ENCODE measurements at places on chromosomes 2 and 18. TPM values are rescaled to one million over a fixed set of nuclear protein-coding genes. Genes with fewer than 3 reads are reported as not detected.

Gene ADCYAP1
- not detected for total RNA-seq

Gene ZRANB3
- 6.4 TPM for total RNA-seq

Gene SLC4A5
- total RNA-seq = under 0.01 TPM

Gene PSME4
- total RNA-seq = 26.8 TPM

Gene IL1F10
- not detected for total RNA-seq

Gene MATN3
- total RNA-seq = 2.3 TPM

Gene EVA1A
- 16.2 TPM for total RNA-seq

Gene DUSP11
- total RNA-seq = 24.9 TPM

Gene PHOSPHO2
- total RNA-seq = 3.9 TPM

Gene ATOH8
- 19.0 TPM for total RNA-seq

Gene IDH1
- total RNA-seq = 353 TPM

Gene RAB6C
- total RNA-seq = not detected

Gene TSGA10
- 5.3 TPM for total RNA-seq

Gene CD207
- total RNA-seq = not detected

Gene PDIA6
- 275 TPM for total RNA-seq

Gene SLC5A7
- total RNA-seq = not detected

Gene TMEFF2
- 0.33 TPM for total RNA-seq

Gene SERPINB11
- not detected for total RNA-seq

Gene CHST9
- not detected for total RNA-seq

Gene TOGARAM2
- 0.26 TPM for total RNA-seq

Gene DHRS9
- total RNA-seq = not detected

Gene SLC66A3
- total RNA-seq = 31.7 TPM

Gene TEX44
- total RNA-seq = not detected

Gene CFAP65
- not detected for total RNA-seq

Gene TMEM163
- total RNA-seq = not detected

Gene NAT8
- total RNA-seq = not detected

Gene PPM1B
- total RNA-seq = 34.5 TPM

Gene TMEM198
- 0.77 TPM for total RNA-seq

Gene MAP3K19
- not detected for total RNA-seq

Gene ACYP2
- total RNA-seq = 22.1 TPM

Gene PTPRN
- total RNA-seq = 3.5 TPM

Gene XDH
- under 0.01 TPM for total RNA-seq

Gene ANKRD12
- total RNA-seq = 62.7 TPM

Gene COLEC11
- 0.83 TPM for total RNA-seq

Gene ANKRD30BL
- not detected for total RNA-seq

Gene TMEM200C
- total RNA-seq = 0.17 TPM

Gene SRD5A2
- total RNA-seq = not detected

Gene FMNL2
- 30.2 TPM for total RNA-seq

Gene GTF3C2
- total RNA-seq = 19.2 TPM

Gene FKBP1B
- total RNA-seq = 12.1 TPM

Gene SERPINB12
- total RNA-seq = not detected

Gene WIPF1
- 5.6 TPM for total RNA-seq

Gene PROKR1
- total RNA-seq = not detected

Gene MYO5B
- under 0.01 TPM for total RNA-seq

Gene HADHB
- 130 TPM for total RNA-seq

Gene NOL4
- not detected for total RNA-seq

Gene RBFA
- 22.9 TPM for total RNA-seq

Gene CMPK2
- total RNA-seq = 0.26 TPM

Gene SPHKAP
- not detected for total RNA-seq

Gene PLGLB1
- total RNA-seq = 0.99 TPM
